ENCODE measurements at places on chromosomes 1 and 21.

DNA sequence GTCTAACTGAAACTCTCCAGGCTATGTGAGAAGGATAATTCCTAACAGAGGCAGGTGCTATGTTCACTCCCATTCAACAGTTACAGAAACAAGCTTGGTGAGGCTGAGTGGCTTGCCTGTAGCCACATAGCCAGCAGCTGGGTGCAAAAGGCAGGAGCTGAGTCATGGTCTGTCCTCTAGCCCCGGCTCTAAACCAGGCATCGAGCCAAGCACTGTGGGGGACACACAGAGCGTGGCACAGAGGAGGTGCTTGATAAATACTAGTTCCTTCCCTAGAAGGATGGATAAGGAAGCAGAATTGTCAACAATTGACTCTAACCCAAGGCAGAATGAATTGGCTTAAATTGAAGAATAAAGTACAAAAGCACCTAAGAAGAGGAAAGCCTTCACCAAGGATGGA is 10.4 kb upstream of the KCNA2 start:
- DNase-seq: no peak

GRCh38 chr21:32278103-32278502 is 746 bp downstream of the MIS18A start:
- DNase-seq: no peak

DNA sequence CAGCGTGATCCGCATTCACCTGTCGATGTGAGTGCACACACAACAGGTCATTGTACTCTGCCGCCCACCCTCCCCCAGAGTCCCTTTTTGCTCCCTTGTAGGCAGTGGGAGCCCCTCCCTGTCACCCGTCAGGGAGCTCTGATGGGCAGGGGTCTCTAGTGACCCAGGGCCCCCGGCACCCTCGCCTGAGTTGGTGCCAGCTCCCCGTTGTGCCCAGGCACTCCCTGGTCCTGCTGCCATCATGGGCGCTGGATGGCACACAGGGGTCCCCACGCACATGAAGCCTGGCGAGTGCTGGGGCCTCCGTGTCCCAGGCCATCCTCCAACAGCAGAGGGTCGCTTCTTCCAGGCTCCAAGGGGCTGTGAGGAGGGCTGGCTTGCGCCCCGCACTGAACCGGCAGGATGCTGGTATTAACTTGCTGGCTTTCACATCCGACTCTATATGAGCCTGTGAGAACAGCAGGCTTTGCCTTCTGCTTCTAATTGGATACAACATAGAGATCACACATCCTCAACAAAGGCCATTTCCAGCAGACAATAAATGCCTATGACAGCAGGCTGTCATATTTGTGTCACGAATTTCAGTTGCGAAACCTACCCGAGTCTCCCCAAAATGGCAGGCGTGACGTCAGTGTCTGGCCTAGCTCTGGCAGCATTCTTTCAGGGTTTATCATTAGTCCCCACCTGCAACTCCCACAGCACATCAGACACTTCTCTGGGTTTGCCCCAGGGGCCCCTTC is 35.4 kb downstream of the KIAA1614 start:
- no peak for DNase-seq

GRCh38 chr1:41280202-41281032 is 38.3 kb upstream of the SCMH1 start:
- no peak for DNase-seq

GRCh38 chr1:29270929-29271521 is 34.7 kb downstream of the PTPRU start:
- DNase-seq: no peak

- no peak for DNase-seq
Observed at GRCh38 chr1:3609769-3610526, 1.4 kb downstream of the MEGF6 start.

DNA sequence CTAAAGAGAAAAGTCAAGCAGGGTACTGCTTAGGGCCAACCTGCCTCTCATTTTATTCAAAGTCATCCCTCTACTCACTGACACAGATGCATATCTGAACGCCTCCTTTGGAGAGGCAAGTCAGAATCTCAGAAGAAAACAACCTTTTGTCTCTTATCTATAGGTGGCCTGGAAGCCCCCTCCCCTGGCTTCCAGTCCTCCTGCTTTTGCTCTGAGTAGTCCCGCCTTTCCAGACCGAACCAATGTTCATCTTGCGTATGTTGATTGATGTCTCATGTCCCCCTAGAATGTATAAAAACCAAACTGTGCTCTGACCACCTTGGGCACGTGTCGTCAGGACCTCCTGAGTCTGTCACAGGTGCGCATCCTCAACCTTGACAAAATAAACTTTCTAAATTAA is 81.8 kb downstream of the WDR4 start:
- no peak for DNase-seq

- no peak for DNase-seq
Observed at GRCh38 chr21:16568661-16569060, 838.9 kb downstream of the USP25 start.

DNA sequence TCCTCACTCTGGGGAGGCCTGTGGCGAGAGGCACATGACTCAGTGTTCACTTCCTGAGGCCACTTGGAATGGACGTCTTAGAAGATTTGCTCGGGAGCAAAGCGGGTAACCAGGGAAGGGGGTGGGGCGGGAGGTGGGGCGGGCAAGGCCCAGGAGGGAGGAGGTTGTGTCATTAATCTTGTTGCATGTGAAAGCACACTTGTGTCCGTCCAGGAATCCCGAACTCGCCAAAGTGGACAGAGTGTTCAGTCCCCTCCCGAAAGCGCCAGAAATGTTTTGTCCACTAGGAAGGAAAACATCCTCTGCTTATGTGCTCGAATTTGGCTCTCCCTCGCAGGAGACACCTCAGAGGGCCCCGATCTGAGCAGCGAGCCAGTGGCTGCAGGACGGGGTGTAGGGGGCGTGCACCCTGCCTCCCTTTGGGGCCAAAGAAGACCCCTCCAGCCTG is 84.2 kb downstream of the SPSB1 start:
- no peak for DNase-seq

GRCh38 chr21:43885721-43886120 is 20.7 kb downstream of the AGPAT3 start:
- no peak for DNase-seq

DNA sequence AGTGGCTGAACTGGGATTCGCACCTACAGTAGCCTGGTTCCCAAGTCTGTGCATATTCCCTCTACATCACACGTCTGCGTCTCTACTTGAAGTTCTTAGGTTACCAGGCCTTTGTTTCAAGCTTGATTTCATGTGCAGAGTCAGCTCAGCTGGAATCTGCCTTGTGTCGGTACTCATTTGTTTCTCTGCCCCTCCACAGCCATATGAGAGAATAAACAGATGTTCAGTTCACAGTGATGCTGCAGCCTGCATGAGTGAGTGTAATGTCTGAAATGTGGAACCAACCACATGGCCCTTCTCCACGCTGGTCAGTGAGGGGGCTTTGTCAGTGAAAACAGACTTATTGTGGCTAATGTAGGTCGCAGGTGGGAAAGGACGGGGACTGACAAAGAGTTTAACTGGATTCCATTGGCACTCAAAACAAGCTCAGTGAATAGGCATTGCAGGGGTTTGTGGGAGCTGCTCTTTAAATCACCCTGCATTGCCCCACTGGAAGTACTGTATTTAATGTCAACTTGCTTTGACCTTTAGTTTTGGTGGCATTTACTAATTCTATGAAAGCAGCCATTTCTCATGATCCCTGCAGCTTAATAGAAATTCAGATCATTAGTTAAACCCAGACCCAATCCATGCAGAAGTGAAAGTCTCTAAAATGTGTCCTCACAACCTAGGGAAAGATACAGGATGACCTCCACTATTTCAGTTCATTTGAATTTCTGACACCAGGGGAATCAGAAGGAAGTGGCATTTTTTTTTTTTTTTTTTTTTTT is 136.4 kb upstream of the FAM78B start:
- no peak for DNase-seq

DNA sequence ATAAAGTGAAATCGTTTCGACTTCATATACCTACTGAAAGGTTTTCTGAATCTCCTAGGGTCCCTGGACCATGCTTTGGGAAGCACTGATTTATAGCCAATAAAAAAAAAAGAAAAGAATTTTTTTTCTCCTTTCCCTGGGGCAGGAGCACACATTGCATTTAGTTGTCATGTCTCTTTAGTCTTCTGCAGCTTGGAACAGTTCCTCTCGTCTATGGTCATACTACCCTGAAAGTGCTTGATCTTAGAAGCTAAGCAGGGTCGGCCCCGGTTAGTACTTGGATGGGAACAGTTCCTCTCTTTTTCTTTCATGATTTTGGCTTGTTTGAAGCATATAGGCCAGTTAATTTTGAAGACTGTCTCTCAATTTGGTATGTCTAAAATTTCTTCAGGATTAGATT is 3.7 kb upstream of the SERPINC1 start:
- DNase-seq: no peak

- DNase-seq: no peak
Observed at GRCh38 chr1:175267716-175268416, 75.3 kb upstream of the KIAA0040 start.

DNA sequence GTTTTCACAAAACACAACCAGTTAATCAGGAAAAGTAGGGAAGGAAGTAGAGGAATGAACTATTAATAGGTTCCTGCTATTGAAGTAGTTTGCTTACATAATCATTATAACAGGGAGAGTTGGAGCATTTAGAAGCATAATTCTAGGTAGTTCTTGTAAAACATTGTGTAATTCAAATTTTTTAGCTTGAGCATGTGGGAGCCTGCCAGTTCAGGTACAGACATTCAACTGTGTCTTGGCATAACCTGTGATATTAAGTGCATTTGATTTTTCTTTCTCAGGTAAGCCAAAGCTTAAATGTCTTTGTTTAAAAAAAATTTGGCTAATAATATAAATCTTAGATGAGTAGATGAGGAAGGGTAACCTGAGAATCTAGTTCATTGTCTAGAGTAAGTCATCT is 3.4 kb downstream of the YTHDF2 start:
- DNase-seq: no peak

DNA sequence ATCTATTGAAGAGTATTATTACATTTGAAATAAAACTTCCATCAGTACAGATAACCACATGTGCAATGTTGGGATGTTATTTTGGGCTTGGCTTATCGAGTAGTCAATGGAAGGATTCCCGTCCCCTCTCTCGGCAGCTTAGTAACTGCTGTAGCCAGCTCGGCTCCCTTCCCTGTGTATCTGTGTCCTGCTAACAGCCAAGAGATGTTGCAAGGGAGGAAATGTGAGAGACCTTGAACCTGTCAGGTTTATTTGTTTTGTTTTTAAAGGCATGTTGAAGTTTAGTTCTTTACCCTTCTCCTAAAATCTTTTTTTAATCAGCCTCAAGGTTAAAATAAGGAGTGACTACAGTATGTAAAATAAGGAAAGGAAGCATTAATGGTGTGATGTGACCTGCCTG is 13.6 kb upstream of the TARS2 start:
- no peak for DNase-seq

GRCh38 chr1:176602388-176603004 is 139.5 kb downstream of the PAPPA2 start:
- DNase-seq: no peak

DNA sequence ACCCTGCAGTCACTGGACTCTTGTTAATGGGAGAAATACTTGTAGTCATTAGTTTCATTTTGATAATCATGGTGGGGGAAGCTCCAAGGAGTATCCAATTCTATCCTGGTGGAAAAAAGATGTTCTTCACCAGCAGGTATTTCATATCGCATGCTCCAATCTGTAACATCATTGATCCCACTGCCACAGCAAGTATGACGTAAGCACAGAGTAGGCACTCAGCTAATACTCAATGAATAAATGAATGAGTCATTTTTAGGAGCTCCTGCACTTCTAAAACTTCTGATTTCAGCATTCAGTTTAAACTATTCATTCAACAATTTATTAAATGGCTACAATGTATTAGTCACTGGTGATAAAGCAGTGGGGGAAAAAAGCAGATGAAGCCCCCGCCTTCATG is 30.3 kb downstream of the RXRG start:
- DNase-seq: no peak

DNA sequence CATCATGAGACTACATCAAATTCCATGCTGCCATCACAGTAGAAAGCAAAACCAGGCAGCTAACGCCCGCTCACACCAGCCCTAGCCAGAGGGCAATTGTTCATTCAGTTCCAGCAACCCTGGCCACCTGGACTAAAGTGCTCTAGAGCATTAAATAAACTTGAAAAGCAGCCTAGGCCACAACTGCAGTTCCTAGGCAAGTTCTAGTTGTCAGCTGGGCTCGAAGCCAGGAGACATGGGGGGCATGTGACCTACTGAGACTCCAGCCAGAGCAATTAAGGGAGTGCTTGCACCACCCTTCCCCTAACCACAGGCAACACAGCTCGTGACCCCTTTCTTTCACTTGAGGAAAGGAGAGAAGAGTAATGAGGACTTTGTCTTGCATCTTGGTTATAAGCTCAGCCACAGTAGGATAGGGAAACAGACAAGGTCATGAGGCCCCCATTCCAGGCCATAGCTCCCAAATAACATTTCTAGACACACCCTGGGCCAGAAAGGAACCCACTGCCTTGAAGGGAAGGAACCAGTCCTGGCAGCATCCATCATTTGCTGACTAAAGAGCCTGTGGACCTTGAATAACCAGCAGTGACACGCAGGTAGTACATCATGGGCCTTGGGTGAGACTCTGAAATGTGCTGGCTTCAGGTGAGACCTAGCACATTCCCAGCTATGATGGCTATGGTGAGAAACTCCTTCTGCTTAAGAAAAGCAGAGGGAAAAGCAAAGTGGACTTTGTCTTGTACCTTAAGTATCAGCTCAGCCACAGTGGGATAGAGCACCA is 77.0 kb downstream of the ZZZ3 start:
- DNase-seq: no peak

- DNase-seq: no peak
Observed at GRCh38 chr1:36305915-36306209, 306 bp upstream of the SH3D21 start.

- no peak for DNase-seq
Observed at GRCh38 chr21:41792711-41793110, 25.9 kb upstream of the RIPK4 start.

- no peak for DNase-seq
Observed at GRCh38 chr1:240441669-240442068, 170.3 kb downstream of the GREM2 start.

GRCh38 chr1:163271535-163271934 is 50.2 kb upstream of the NUF2 start:
- no peak for DNase-seq

GRCh38 chr1:82597649-82598048 is 796.9 kb downstream of the ADGRL2 start:
- DNase-seq: no peak

DNA sequence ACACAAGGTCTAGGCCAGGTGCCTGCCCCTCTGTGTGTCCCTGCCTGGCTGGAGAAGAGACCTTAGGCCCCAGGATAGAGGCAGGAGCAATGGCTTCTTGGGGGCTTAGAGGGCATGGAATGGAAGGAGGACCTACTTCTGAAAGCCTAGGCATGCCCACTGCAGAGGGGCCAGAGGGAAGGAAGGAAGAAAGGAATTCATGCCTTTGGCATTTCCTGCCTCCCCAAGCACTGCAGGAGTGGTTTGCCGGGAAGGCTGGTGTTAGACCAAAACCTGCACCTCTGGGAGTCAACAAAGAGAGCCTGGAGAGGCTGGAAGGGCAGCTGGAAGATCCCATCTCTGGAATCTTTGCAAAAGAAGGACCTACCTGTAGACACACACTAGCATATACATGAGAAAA is 50.7 kb upstream of the KCNE2 start:
- no peak for DNase-seq

All from NCI-H1436 treated with DMSO at 0.1 percent for 48 hours (cell line).